NCI-H748 treated with DMSO at 0.1 percent for 48 hours (cell line): ENCODE measurements at places on chromosomes 1 and 21.

- no peak for DNase-seq
Measured at GRCh38 chr1:212838145-212838544, 9.3 kb downstream of the SPATA45 start.

GRCh38 chr1:13759072-13759471 lies 59.1 kb downstream of the PRDM2 start:
- no peak for DNase-seq

GRCh38 chr1:30450148-30450817 lies 273.1 kb downstream of the MATN1 start:
- no peak for DNase-seq

GRCh38 chr1:44590475-44590874 lies 83.8 kb downstream of the TMEM53 start:
- no peak for DNase-seq

- DNase-seq, result peak; percentile 72
Measured at GRCh38 chr1:61337981-61338848, 255.9 kb downstream of the NFIA start.

DNA sequence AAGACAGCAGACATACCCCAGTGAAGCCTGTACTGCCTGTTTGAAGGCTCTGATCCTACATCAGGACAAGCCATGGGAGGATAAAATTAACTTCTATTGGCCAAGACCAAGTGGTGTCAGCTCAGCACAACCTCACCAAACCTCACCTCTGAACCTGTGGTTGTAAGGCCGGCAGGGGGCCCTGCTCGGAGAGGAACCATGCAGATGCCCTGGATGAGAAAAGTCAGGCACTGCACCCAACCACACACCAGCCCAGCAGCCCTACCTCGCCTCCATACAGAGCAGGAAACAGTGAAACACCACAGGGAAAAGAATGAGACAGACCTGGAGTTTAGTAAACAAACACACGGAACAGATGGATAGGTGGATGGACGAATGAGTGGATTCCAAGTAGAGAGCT lies 70.0 kb upstream of the PAX7 start:
- no peak for DNase-seq

DNA sequence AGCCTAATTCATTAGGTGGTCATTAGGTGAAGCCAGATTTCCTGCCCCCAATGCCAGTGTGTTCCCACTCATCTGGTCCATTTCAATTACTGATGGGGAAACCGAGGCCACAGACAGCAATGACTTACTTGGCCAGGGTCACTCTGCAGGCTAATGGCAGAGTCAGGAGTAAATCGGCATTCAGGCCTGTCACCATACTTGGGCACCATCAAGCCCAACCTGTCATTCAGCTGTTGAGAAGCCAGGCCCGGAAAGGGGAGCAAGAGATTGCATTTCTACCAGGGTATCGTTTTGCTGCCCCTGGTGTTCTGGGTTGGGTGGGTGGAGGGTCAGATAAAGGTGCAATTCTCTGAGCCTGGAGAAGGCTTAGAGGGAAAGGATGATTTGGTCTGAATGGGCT lies 8.0 kb upstream of the TMEM61 start:
- DNase-seq, result no peak

DNA sequence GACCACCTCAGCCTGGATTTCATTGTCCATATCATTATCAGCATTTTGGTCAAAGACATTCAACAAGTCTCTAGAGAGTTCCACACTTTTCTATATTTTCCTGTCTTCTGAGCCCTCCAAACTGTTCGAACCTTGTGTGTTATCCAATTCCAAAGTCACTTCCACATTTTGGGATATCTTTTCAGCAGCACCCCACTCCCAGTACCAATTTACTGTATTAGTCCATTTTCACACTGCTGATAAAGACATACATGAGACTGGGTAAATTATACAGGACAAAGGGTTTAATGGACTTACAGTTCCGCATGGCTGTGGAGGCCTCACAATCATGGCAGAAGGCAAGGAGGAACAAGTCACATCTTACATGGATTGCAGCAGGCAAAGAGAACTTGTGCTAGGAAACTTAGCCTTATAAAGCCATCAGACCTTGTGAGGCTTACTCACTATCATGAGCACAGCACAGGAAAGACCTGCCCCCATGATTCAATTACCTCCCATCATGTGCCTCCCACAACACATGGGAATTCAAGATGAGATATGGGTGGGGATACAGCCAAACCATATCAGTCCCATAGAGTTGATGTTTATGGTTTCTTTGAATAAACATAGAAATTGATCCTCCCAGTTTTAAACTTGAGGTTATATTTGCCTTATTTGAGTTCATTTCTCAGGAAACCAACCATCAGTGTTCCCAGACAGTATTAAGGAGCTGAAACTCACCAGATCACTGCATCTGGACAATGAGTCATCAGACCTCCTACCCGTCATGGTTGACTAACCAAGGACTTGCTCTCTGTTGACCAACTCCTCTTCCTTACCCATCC lies 322.7 kb upstream of the DUSP10 start:
- DNase-seq, result no peak
